Activated CD8-positive, alpha-beta T cell treated with anti-CD3 and anti-CD28 coated beads, Interleukin-2, amount 10 ng/mL, durations not matched to agents 7 days and 5 days (primary cell): ENCODE measurements at places on chromosomes 1 and 21.

DNA sequence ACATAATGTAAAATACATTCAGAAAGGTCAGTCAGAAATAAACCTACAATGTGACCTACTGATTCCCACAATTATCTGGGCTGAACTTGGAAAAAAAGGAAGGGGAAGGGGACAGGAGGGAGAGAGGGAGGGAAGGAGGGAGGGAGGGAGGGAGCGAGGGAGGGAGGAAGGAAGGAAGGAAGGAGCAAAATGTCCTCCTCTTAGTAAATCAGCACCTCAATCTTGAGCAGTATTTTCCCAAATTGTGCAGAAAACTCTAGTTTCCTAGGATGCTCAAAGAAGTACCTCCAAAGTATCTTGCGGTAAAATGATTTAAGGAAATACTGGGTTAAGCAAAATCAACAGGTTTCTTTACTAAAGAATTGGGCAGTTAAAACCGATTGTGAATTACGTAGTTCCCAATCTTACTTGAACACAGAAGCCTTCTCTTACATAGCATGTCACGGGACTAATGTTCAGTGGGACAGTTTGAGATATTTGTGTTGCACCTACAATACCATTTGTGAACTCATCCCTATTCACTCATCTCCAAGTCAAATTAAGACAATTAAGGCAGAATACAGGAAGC lies 51.0 kb upstream of the ASPM start:
- no peak for DNase-seq

DNA sequence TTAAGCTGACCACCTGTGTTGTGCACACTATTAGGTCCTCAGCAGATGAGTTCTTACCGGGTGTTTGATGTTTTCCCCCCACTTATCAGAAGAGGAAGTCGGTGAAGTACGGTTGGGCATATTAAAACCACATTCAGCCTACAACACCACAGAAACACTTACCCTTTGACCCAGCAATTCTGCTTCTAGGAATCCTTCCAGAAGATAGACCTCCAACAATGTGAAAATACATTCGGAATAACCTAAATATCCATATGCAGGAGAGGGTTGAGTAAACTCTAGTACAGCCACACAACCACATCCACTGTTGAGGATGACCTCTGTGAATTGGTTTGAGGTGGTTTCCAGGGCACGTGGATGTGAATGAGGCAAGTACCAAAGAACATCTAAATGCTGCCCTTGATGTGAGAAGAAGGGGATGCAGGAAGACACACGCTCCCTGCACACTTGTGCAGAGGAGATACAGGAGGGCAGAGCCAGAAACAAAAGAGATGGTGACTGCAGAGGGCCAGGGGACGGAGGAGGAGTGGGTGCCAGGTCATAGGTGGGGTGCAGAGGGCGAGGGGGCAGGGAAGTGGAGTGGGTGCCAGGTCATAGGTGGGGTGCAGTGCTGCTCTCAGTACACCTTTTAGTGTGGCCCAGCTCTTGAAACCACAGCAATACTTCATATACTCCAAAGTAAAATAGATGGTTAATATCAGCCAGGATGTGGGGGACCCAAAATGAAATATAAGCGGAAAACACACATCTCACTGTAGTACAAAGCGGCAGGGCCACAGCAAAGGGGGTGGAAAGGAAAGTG lies 12.8 kb downstream of the ADARB1 start:
- DNase-seq: peak; percentile 72

GRCh38 chr1:18849261-18849711 lies 10.2 kb downstream of the TAS1R2 start:
- DNase-seq: no peak

- no peak for DNase-seq
These were observed 21.5 kb upstream of the SLC2A1 start for GRCh38 chr1:42979896-42980800.
